ENCODE measurements at places on chromosomes 1 and 21. TPM values are rescaled to one million over a fixed set of nuclear protein-coding genes. Genes with fewer than 3 reads are reported as not detected.

FAM3B gene
- not detected for total RNA-seq

HES5 gene
- total RNA-seq: not detected

PRKAA2 gene
- total RNA-seq: 0.53 TPM

DTL gene
- 7.8 TPM for total RNA-seq

FCRLA gene
- total RNA-seq: 4.6 TPM

C1orf210 gene
- total RNA-seq: not detected

LRRN2 gene
- not detected for total RNA-seq

ACTN2 gene
- not detected for total RNA-seq

KCNJ15 gene
- not detected for total RNA-seq

PDPN gene
- total RNA-seq: 2.5 TPM

TSSK3 gene
- total RNA-seq: not detected

CNTN2 gene
- total RNA-seq: not detected

ACTL8 gene
- total RNA-seq: not detected

NBPF8 gene
- 4.1 TPM for total RNA-seq

FLG gene
- total RNA-seq: not detected

VWA5B1 gene
- total RNA-seq: not detected

ZBTB8A gene
- total RNA-seq: 3.2 TPM

LCE1D gene
- total RNA-seq: not detected

RIPPLY3 gene
- total RNA-seq: 0.29 TPM

ANKRD35 gene
- total RNA-seq: 5.5 TPM

WARS2 gene
- 13.3 TPM for total RNA-seq

GPX7 gene
- total RNA-seq: 38.8 TPM

PCSK9 gene
- total RNA-seq: 30.1 TPM

RXFP4 gene
- total RNA-seq: not detected

RGS4 gene
- 231 TPM for total RNA-seq

RCSD1 gene
- 0.29 TPM for total RNA-seq

LYPD8 gene
- not detected for total RNA-seq

BGLAP gene
- total RNA-seq: not detected

CFHR3 gene
- total RNA-seq: not detected

TEX38 gene
- not detected for total RNA-seq

HRNR gene
- not detected for total RNA-seq

TRNP1 gene
- total RNA-seq: 188 TPM

EPHA8 gene
- total RNA-seq: not detected

PRAMEF2 gene
- total RNA-seq: not detected

PKP1 gene
- not detected for total RNA-seq

OR2G6 gene
- total RNA-seq: not detected

HHAT gene
- total RNA-seq: 1.8 TPM

FAAH gene
- 0.29 TPM for total RNA-seq

SLC1A7 gene
- not detected for total RNA-seq
